T-helper 2 cell (primary cell): ENCODE measurements at places on chromosomes 7 and 10.

- DNase-seq: no peak
Observed at GRCh38 chr7:119482671-119483070, 790.3 kb upstream of the KCND2 start.

DNA sequence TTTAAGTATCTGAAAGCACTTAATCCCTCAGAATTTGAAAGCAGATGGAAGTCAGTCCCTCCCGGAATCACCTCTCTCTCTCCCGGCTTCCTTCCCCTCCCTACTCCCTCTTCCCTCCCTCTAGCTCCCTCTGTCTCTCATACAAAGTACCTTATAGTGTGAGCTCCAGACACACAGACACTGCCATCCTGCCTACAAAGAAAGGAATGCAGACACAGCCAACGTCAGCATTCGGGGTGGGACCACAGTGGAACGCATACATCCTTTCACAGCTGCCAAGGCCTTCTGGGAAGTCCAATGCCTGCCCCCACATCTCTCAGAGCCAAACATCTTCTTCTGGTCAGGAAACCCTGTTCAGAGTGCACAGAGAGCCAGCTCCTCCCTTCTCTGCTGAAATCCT, 9.3 kb downstream of the NOD1 start:
- no peak for DNase-seq

DNA sequence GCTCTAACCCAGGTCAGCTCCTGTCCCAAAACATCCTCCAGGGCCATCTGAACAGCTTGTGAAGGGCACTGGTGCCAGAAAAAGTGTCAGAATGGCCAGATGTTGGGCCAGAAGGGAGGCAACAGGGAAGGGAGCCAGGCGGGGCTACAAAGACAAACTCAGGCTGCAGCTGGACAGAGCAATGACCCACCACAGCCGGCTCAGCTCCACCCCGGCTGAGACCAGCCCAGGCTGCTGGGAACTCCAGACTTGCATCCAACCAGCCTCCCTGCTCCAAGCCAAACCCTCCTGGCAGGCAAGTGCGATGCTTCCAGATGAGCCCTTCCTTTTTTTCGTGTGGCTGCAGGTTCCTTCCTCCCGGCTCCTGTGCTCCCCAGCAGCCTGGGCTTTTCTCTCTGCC, 466.9 kb downstream of the PTPRN2 start:
- no peak for DNase-seq

DNA sequence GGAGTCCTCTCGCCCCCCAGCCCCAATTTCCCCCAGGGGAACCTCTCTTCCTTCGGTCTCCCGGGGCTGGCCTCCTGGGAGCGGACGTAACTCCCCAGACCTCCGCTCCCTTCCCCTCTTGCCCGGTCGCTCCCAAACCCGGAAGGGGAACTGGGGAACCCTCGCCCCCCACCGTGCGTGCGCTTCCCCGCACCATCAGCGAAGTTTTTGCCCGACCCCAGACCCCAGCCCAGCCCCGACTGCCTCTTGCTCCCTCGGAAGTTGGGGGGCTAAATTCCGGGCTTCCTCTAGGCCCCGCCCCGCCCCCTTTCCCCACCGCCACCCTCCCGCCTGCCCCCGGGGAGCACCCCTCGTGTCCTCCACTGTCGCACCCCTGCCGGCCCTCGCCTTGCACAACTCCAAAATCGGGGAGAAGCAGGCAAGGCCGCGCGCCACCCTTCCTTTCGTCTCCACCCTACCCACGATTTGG, 436 bp downstream of the GNB2 start:
- peak; percentile 30 for DNase-seq

DNA sequence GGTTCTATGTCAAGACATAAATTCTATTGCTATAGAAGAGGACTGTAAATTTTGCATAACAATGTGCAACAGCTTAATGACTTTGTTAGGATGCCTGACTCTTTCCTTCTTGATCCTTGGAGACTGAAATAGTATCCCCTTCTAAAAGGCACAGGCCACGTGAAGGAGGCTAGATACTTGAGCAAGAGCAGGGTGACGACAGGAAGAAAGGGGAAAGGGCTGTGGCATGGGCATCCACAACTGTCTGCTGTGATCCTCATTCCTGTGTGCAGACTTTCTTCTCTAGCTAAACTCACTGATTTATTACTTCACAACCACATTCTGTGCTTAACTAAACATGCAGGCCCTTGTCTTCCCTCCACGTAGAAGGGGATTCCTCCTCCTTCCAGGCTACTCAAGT, 1111.8 kb upstream of the C7orf33 start:
- DNase-seq: no peak

- DNase-seq: no peak
Observed at GRCh38 chr10:11653758-11654471, 42.5 kb upstream of the USP6NL start.

DNA sequence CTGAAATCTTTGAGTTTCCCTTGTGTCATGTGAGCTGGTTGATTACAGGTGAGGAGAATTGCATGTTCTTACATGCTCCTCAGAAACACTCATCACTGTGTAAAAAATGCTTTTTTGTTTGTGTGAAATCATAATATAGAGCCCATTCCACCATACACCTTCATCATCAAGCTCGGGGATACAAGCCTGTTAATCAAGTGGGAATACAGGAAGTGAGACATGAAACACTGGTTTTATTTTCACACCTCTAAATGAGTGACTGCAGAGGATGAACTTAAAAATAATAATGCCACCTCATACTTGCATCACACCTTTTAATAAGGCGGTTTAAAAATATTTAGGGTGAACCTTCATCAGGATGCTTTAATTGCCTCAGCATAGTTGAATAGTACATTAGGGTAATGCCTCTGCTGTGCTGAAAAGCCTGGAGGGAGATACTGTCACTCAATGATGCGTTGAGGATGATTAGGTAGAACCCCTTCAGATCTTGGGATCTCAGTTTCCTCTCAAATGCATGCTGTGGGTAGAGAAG, 164.6 kb downstream of the AUTS2 start:
- no peak for DNase-seq

DNA sequence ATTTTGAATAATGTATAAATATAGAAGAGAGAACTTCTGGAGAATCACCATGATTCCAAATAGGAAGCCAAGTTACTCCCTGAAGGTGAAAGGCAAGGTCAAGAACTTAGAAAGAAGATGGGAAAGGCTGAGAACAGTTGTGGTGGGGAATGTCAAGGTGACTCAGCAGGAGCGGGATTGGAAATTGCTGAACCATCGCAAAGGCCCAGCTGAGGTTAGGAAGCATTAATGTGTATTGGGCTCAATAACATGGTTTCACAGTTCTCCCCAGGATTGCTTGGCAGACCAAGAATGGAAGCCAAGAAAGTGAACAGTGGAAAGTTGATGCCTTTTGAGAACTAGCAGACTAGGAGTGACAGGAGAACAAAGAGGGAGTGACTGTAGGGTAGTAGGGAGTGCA, 133.3 kb downstream of the VTI1A start:
- no peak for DNase-seq

DNA sequence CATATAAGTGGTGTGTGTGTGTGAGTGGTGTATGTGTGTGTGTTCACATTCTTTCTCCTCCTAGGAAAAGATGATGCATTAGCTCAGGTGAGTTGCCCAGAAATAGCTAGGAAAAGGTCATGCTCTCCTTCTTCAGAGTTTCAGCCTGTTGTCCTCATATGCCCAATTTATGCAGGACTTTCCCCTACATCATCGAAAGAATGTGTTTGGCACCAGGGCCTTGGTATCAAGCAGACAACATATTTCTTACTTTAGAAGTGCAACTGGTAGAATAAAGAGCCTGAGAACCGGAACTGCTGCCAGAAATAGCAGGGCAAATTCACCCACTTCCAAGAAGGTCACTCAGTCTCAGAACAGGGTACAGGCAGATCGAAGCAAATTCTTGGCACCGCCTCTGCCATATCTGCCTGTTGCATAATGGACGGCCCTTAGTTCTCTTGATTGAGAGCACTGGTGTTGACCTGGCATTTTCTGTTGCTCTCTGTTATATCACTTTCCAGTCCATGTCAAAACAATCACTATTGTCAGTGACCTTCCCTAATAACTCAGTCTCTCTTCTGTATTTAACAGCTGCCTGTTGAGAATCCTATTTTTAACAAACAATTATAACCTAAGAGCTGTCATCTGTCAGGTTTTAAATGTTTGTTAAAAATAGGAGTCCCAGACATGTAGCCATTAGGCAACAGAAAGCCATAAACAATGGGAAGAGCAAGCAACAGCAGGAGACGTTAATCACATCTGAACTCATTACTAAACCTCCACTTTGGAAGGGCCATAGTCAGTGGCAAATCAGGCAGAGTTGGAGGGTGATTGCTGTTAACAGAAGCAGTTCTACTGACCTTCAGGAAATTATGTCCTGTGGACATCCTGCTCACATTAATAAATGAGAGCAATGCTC, 20.7 kb downstream of the ADRB1 start:
- no peak for DNase-seq

GRCh38 chr7:107166736-107167426, 1.9 kb upstream of the HBP1 start:
- DNase-seq: no peak

DNA sequence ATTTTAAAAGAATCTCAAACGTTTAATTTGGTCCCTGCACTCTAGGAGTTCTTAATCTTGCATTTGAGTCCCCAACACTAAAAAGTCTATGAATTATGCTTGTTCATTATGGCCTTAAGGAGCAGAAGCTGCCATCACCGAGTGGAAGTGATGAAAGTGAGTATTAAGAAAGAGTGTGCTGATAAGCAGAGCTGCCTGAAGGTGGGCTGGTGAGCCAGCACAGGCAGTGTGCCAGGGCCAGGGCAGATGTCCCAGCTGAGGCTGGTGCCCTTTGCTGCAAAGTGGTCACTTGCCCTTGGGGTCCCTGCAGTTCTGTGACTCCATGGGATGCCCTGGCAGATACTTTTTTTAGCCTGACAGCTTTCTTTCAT, 72.9 kb upstream of the LOXL4 start:
- no peak for DNase-seq

GRCh38 chr7:101681170-101682007, 52.3 kb upstream of the MYL10 start:
- DNase-seq: no peak

DNA sequence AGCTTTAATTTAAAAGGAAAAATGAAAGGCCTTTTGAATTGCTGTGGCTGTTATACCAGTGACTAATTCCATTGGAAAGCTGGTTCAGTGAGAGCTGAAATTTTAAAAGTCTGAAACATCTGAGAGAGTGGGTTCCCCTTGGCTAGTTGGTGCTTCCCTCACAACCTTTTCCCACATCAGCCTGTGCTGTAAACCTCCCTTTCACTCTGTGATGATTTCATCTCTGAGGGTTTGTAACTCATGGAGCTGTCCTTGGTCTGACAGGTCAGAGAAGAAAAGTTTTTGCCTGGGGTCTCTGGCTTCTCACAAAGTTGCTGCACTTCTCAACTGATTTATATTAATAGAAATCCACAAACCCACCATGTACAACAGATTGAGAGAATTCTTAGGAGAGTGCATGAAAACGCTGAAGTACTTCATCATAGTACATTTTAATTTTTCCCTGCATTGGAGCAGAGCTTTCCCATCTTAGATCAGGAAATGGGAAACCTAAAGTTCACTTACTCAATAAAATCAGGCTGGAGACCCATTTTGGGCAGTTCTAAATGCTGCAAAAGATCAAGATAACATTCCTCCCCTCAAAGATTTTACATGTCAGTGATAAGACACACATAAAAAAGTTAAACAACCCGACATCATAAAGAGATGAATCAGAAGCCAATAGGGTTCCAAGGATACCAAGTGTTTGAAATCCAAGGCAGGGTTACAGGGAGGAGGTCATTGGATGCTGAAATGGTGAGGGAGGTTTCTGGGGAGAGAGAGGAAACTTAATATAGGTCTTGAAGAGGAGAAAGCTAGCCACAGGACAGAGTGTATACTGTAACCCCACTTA, 157.0 kb upstream of the MKLN1 start:
- no peak for DNase-seq

DNA sequence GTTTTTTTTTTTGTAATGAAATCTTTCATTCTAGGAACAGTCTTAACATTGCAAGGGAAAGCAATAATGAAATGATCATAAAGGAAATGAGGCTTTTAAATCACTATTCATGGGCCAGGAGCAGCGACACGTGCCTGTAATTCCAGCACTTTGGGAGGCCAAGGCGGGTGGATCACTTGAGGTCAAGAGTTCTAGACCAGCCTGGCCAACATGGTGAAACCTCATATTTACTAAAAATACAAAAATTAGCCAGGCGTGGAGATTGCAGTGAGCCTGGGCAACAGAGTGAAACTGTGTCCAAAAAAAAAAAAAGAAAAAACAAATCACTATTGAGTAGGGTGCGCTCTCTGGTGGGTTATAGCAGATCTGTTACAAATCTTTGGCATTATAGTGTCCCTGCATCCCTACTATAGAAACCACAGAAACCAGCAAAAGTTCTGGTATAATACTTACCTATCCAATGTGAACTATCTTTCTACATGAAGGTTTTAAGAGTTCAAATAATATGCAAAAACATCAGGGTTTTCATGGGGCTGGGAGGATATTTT, 72.1 kb downstream of the GLI3 start:
- no peak for DNase-seq

DNA sequence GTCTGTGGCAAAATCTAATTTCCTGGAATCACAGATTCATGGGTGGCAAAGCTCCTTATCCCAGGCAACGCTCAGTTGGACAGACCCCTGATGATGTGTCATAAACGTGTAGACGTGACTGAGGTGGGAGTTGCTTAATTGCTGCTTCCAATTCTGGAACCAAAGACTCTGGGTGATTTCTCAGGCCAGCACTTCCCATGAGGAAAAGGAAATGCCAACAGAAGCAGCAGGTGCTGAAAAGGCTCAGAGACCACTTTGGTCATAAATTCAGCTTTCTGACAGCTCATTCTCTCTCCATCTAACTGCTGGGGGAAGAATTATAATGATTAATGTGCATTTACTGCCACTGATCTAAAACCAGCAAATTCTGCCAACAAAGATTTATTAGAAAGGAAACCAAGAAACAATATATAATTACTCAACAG, 88.7 kb downstream of the OSBPL3 start:
- no peak for DNase-seq

- no peak for DNase-seq
Observed at GRCh38 chr10:86341361-86341811, 25.2 kb downstream of the GRID1 start.

GRCh38 chr10:34175121-34175520, 640.0 kb downstream of the PARD3 start:
- DNase-seq: no peak

- peak; percentile 45 for DNase-seq
Observed at GRCh38 chr10:70558871-70559810, 43.4 kb downstream of the PRF1 start.
